Type B pancreatic cell (in vitro differentiated cells): ENCODE measurements at places on chromosomes 1 and 21.

- no peak for DNase-seq
These were observed 43.7 kb upstream of the IVNS1ABP start for GRCh38 chr1:185360714-185361113.

DNA sequence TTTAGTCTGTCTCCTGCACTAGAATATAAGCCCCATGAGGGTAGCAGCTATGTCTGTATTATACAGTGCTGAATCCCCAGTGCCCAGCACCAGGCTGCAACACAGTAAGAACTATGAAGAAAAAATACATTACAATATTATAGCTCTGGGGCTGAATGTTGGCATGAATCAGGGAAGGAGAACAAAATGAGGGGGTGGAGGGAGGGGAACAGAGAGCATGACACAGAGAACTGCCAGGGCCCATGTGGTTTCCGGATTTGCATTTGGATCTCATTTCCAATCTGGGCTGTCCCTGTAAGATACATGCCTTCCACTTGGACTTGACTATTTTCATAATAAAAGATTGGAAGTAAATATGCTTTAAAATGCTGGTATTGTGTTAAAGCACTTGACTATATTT lies 35.8 kb downstream of the C1orf198 start:
- peak; percentile 4 for DNase-seq

GRCh38 chr1:228691926-228692325 lies 43.4 kb upstream of the RHOU start:
- DNase-seq = no peak

GRCh38 chr21:24844671-24845070 lies 762.6 kb downstream of the MRPL39 start:
- DNase-seq = no peak

DNA sequence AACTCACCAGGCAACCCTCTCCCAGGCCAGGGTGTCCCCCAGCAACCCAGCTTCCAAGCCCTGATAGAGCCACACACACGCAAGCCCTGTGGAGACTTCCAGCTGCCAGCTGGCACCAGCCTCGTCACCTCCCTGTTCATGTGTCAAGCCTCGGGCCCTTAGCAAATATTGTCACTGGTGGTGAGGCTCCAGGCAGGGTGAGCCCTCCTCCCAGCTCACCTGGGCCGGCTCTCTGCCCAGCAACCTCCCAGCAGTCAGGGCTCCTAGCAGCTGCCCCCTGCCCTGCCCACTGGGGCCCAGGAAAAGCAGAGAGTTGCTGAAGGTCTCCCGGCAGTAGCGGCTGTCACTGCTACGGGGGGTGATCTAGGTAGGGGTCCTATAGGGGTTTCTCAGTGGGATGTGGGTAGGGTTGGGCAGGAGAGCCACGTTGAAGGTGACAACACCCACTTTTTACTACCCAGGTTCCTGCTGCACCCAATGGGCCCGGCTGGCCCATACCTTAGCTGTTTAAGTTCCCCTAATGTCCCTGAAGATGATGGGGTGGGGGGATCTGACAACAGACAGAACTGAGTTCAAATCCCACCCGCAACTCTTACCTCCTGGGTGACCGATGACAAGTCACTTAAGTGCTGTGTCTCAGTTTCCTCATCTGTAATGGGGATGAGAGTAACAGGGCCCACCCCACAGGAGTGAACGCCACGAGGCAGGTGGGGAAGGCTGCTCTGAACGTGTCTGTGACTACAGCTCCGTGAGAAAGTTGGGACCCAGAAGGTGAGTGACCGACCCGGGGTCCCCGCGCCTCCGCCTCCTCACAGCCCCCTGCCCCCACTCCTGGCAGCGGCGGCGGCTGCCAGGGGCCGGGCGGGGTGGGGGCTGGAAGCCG lies 678 bp downstream of the TTC39A start:
- DNase-seq = no peak

DNA sequence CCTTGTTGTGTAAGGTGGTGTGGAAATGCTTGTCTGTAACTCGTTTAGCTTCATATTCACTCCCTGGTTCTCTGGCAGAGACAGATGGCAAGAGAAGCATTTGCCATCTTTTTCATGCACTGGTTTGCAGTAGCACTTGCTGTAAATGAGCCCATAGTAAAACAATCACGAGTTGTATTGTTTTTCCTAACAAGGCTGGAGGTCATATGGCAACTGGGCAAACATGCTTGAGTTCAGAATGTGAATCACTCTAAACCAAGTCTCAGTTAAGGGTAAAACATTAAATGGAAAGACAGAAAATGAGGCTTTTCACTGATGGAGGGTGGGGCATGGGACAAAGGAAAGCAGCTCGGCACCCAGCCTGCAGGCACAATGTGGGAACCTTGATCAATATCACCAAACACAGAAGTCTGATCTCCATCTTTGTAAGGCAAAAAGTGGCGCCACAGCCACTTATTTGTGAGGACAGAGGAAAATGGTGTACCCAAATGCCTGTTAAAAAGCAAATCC lies 26.5 kb upstream of the LPAR3 start:
- DNase-seq = no peak

DNA sequence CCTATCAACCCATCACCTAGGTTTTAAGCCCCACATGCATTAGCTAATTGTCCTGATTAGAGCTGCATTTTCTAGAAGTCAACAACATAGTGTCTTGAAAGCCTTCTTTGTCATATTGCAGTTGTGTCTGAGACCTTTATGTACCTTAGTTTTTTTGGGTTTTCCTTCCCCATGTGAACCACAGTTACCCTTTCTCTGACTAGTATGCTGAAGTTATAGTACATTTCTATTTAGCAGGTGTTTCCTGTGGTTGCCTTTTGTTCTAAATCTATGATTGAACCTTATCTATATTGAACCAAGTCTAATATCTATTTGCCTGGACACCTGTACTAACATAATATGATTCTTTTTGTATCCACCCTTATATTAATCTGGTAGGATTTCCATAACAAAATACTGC lies 135.6 kb downstream of the ST6GALNAC3 start:
- DNase-seq = no peak

DNA sequence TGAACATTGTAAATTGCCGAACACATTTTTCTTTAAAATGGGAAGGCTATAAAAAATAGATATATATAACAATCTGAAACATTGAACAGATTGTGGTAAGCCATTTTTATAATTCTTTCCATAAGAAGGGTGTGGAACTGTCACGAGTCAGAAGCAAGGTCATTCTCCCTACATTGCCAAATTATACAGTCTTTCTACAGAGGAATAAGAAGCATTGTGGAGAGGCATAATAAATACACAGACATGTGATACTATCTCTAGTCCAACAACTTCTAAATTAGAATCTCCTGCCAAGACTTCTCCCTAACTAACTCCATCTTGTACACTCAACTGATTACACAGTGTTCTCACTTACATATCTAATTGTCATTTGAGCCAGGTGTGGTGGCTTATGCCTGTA lies 227.9 kb downstream of the CENPF start:
- DNase-seq = no peak

DNA sequence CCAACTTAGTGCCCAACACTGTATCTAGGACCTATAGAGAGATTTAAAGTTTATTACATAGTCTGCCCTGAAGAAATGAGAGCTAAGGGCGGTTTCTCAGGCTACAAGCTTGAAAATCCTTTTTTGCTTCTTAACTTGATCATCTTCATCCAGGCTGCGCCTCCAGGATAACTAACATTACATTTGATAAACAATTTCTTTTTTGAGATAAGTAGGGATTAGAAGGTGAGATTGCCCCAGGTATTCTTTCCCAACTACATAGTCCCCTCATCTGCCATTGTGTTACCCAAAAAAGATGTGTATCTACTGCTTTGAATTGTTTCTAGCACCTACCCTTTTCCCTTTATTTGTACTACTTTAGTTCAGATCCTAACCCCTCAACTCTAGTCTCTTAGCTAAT lies 25.4 kb downstream of the NUF2 start:
- no peak for DNase-seq

- no peak for DNase-seq
These were observed 401.2 kb upstream of the VAMP3 start for GRCh38 chr1:7369866-7370265.

- DNase-seq = no peak
These were observed 275.2 kb downstream of the VAV3 start for GRCh38 chr1:107689733-107690132.

DNA sequence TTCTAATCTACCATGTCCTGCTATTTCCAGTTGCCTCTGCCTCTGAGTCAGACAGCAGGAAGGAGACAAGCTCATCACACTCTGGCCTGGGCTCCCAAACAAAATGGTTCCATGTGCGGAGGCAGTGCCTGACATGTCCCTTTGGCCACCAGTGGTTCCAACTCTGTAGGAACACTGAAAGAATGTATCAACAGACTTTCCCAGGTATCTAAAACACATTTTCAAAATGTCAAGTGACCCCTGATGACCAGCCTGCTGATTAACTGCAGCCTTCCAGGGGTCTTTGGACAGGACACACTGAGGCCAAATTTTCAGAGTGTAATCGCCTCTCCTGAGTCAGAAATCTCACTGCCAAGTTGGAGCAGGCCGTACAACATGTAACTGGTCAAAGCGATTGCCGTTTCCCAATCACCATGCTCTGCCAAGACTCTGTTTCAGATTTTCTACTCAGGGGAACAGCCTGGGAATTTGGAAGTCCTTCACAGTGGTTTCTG lies 172.7 kb downstream of the TPR start:
- DNase-seq = no peak

- no peak for DNase-seq
These were observed 231.3 kb upstream of the IRF2BP2 start for GRCh38 chr1:234841281-234841680.

DNA sequence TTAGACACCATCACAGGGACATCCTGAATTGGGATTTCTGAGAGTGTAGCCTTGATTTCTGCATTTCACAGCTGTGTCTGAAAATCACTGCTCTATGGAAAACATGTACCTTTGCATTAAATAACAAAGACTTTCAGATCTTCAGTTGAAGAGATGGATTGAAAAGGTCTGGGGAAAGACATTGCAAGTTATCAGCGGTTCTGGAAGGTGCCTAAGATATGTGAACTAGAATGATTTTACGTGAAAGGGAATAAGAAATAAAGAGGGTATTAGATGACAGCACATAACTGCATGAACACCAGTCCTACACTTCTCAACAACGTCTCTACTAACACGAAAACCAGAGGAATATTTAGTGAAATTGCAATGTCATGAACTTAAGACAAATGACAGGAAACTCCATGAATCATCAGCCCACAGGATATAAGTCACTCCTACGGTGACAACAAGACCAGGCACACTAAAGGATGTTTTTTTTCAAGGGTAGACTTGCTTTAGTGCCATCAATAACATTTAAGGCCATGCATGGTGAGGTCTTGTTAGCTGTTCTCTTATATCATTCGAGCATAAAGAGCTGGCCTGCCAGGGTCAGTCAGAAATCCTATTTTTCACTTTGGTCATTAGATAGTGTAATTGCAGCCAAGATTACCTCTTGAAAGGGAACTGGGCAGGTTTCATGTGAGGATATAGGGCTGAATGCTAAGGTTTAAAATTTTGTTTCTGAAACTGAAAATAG lies 283.1 kb downstream of the GRIK1 start:
- no peak for DNase-seq

DNA sequence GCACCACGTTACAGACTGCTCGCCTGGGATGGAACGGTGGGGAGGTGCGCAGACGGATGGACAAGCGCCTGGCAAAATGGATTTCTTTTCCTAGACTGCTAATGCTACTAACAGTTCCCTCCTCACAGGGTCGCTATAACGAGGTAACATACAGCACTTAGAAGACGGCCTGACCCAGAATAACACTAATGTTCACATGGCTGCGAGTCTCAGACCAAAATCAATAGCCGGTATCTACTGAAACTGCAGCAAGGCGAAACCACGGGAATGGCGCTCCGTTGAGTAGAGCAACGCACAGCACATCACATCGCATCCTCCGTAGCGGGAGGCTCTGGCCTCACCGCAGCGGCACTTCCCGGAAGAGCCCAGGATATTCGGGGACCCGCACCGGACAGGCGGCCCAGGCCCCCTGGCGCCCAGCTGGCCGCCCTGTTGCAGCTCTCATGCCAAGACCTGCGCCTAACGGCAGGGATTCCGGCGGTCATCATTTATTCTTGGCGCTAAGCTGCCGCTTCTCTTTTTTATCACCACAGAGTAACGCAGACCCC lies 46.6 kb downstream of the VPS26C start:
- no peak for DNase-seq

DNA sequence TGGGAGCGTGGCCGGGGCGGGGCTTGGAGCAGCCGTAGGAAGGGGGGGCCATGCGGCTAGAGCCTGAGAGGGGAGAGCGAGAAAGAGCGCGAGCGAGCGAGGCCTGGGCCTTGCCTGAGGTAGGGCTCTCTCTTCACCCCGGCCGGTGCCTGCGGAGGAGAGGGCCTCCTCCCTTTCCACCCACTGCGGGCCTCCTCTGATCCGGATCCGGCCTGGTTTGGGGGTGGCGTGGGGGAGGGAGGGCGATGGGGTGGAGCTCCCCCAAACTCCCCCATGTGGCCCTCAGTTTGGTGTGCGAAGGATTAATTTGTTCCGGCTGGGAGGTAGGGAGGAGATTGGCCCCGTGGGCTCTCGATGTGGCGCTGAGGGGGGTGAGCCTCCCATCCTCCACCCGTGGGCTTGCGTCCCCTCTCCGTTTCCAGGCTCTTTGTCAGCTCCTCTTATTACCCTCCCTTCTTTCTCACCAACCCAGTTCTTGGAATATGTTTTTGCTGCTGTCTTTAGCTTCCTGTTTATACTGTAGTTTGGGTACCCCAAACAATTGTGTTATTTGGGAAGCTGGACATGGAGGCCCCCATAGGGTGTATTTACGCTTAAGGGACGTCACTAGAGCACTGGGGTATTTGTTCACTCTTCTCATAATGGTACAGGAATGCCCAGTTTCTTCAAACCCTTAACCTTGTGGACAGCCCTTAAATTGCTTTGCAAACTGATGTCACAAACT lies 685 bp downstream of the UBAP2L start:
- peak; percentile 74 for DNase-seq

DNA sequence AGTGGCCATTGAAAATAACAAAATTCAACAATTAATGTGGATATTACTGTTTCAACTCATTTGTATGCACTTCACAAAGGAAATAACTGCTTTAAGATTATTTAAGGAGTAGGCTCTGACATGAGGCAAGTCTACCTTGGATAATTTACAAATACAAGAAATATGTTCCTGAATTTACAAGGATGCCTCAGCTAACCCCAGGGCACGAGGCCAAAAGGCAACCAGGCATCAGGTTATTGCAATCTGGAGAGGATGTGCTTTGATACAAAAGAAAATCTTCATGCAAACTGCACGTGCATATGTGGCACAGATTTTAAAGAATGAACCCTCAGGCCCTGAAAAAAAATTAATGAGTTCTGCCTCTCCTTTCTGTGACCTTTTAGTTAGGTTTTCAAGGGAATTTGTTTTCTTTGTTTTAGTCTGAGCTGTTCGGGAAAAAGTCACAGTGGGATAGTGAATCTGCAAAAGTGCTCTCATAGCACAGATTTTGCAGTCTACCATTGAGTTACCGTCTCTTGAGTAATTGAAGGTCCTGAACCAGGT lies 1304.2 kb upstream of the ADGRL4 start:
- DNase-seq = no peak

- DNase-seq = peak; percentile 86
These were observed 832 bp downstream of the CCSAP start for GRCh38 chr1:229341774-229342655.

DNA sequence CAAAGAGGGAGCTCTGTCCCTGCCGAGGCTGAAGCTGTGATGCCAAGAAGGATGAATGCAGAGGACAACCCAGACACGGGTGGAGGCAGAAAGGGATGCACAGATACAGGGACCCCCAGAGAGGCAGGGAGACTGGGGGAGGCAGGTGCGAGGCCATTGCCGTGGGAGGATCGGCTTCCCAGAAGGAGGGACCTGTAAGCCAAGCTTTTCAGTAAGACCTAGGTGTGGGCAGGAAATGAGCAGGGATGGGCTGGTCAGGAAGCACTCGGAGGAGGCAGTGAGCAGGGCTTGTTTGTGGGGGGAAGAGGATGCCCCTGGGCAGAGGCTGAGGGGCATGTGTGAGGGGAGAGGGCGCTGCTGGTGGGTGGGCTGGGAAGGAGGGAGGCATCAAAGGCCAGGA lies 67.7 kb upstream of the WNT4 start:
- DNase-seq = no peak
